CD4-positive, CD25-positive, alpha-beta regulatory T cell (primary cell): ENCODE measurements at places on chromosomes 4 and X.

GRCh38 chr4:106584337-106584989 is 215.9 kb upstream of the GIMD1 start:
- no peak overlapping the region for H3K27ac ChIP-seq
- no peaks in the 10 kb centered on the region for H3K27me3 ChIP-seq
- no peak overlapping the region for H3K4me3 ChIP-seq
- no peak for DNase-seq
- H3K4me1 ChIP-seq: no peaks in the 10 kb centered on the region
- no peaks in the 10 kb centered on the region for H3K36me3 ChIP-seq

- H3K27ac ChIP-seq: no peak overlapping the region
- H3K27me3 ChIP-seq: no peaks in the 10 kb centered on the region
- H3K36me3 ChIP-seq: no peaks in the 10 kb centered on the region
Observed at GRCh38 chrX:152428120-152428519, 23.0 kb downstream of the GABRA3 start.

- no peaks in the 10 kb centered on the region for H3K36me3 ChIP-seq
- H3K27me3 ChIP-seq: no peaks in the 10 kb centered on the region
- peak; percentile 44 for DNase-seq
- H3K4me3 ChIP-seq: peak overlapping the region; percentile 64
- peak overlapping the region; percentile 61 for H3K27ac ChIP-seq
- peaks cover 10% of the 10 kb centered on the region for H3K4me1 ChIP-seq
Observed at GRCh38 chrX:154002215-154002719, 17.4 kb downstream of the IRAK1 start.

DNA sequence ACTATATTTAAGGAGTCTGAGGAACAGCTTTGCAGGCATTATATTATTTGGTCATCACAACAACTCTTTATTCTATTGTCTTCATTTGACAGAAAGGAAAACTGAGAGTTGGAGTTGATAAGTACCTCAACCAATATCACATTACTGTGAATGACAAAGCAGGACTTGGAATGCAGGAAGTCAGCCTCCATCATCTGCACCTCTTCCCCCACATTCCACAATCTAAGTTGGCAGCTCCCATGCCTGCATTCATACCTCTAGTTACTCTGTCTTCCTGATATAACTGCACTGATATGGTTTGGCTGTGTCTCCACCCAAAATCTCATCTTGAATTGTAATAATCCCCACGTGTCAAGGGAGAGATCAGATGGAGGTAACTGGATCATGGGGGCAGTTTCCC is 356.7 kb downstream of the GALNTL6 start:
- no peak for DNase-seq
- H3K36me3 ChIP-seq: no peaks in the 10 kb centered on the region
- H3K27me3 ChIP-seq: no peaks in the 10 kb centered on the region
- no peak overlapping the region for H3K27ac ChIP-seq
- H3K4me3 ChIP-seq: no peak overlapping the region
- no peaks in the 10 kb centered on the region for H3K4me1 ChIP-seq

GRCh38 chrX:150849486-150849885 is 49.0 kb downstream of the CD99L2 start:
- H3K4me1 ChIP-seq: no peaks in the 10 kb centered on the region
- DNase-seq: no peak
- H3K36me3 ChIP-seq: peaks cover 3% of the 10 kb centered on the region
- H3K27ac ChIP-seq: no peak overlapping the region
- H3K27me3 ChIP-seq: no peaks in the 10 kb centered on the region

DNA sequence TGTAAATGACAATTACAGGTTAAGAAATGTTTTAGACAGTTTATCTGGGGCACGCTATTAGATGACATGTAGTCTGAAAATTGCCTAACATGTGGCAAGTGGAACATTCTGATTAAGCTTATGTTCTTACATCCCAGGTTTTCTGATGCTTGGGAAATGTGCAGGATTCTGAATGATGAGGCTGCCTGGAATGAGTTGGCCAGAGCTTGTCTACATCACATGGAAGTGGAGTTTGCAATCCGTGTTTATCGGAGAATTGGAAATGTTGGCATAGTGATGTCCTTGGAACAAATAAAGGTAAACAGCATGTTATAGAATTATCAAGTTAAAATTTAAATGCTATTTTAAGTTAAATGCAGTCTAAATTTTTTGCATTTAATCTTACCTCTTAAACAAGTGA is 49.3 kb downstream of the WDR19 start:
- no peak for DNase-seq
- no peaks in the 10 kb centered on the region for H3K36me3 ChIP-seq
- no peak overlapping the region for H3K4me3 ChIP-seq

DNA sequence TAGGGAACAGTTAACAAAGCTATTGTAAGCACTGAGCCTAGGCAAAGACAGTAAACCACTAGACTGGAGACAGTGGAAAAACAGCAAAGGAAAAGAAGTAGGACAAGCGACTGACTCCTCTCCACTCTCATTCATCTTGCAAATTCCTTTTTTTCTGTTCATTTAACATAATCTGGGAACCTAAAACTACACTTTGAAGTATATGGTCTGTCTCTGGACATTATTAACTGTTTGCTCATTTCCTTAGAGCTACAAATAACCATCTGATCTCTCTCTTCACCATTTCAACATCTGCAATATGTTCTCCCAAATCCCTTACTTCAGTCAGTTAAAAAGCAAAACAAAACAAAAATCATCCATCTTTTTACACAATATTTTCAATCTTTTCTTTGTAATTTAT is 642 bp downstream of the HMGN5 start:
- H3K27ac ChIP-seq: peak overlapping the region; percentile 81
- H3K4me1 ChIP-seq: peaks cover 12% of the 10 kb centered on the region
- no peaks in the 10 kb centered on the region for H3K36me3 ChIP-seq
- no peaks in the 10 kb centered on the region for H3K27me3 ChIP-seq
- no peak for DNase-seq

- peak overlapping the region; percentile 94 for H3K27ac ChIP-seq
- H3K27me3 ChIP-seq: no peaks in the 10 kb centered on the region
- DNase-seq: peak; percentile 26
- H3K4me3 ChIP-seq: peak overlapping the region; percentile 89
- peaks cover 32% of the 10 kb centered on the region for H3K36me3 ChIP-seq
Observed at GRCh38 chrX:54042609-54043021, 1.7 kb downstream of the PHF8 start.

DNA sequence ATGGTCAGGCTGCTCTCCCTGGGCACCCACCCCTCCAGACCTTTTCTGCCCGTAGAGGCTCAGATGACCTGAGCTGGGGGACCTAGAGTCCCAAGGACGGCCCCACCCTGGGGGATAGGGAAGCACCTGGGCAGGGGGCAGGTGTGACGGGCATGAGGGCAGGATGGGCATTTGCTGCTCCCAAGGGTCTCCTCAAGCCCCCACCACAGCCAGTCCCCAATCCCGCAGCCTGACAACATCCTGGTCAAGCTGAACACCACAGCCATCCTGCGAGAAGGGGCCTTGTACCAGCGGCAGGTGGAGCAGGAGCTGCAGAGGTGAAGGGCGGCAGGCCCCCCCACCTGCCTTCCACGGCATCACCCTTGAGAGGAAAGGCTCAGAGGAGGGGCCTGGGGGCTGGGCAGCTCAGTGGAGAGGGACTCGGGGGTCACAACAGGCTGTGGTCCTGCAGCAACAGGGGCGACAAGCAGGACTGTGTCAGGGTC is 17.8 kb upstream of the RNF4 start:
- H3K4me1 ChIP-seq: no peaks in the 10 kb centered on the region
- H3K36me3 ChIP-seq: no peaks in the 10 kb centered on the region
- DNase-seq: no peak
- no peak overlapping the region for H3K27ac ChIP-seq

- DNase-seq: peak; percentile 57
- peaks cover 5% of the 10 kb centered on the region for H3K4me1 ChIP-seq
- H3K4me3 ChIP-seq: peak overlapping the region; percentile 66
- H3K27me3 ChIP-seq: no peaks in the 10 kb centered on the region
- no peaks in the 10 kb centered on the region for H3K36me3 ChIP-seq
- H3K27ac ChIP-seq: no peak overlapping the region
Observed at GRCh38 chrX:106999002-106999975, 723 bp downstream of the MORC4 start.

DNA sequence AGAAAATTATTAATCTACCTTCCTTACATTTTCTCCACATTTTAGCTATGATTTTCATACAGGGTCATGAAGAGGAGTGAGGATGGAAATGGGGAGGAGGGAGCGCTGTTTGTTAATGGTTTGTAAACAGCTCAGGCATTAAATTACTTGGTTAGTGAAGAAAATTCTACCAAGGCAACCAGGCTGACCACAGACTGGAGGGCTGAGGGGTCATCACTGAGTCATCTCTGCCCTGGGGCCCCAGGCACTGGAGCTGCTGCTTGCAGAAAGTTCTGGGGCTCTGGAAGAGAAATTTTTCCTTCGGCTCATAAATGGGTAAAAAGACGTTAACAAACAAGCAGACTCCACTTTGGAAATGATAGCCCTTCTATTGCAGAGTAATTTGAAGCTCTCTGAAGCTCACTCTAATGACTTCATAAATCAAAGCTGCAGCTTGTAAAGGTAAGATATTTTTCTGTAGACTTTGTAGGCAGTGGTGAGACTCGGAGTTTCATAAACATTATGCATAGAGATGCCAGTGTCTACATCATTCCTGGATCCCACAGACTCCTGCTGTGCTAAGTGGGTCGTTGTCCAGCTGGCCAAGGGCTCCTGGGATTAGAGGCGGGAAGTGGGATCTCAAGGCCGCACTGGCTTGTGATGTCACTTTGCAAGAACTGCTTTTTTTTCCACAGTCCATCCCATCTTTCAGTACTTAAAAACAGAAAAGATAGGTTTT is 159.6 kb downstream of the PTTG2 start:
- no peak for DNase-seq
- peaks cover 42% of the 10 kb centered on the region for H3K36me3 ChIP-seq
- no peaks in the 10 kb centered on the region for H3K27me3 ChIP-seq
- H3K4me1 ChIP-seq: no peaks in the 10 kb centered on the region
- no peak overlapping the region for H3K27ac ChIP-seq

DNA sequence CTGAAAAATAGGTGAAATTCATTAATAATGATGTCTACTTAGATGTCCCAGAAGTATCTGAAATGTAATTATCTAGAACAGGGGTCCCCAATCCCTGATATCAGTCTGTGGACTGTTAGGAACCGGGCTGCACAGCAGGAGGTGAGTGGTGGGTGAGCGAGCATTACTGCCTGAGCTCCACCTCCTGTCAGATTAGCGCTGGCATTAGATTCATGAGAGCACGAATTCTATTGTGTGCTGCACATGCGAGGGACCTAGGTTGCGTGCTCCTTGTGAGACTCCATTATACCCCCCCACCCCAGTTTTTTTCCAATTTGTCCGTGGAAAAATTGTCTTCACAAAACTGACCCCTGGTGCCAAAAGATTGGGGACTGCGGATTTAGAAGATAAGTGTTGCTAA is 458.8 kb downstream of the CCSER1 start:
- H3K27me3 ChIP-seq: no peaks in the 10 kb centered on the region
- no peak overlapping the region for H3K4me3 ChIP-seq
- H3K27ac ChIP-seq: no peak overlapping the region
- H3K4me1 ChIP-seq: no peaks in the 10 kb centered on the region
- DNase-seq: no peak

DNA sequence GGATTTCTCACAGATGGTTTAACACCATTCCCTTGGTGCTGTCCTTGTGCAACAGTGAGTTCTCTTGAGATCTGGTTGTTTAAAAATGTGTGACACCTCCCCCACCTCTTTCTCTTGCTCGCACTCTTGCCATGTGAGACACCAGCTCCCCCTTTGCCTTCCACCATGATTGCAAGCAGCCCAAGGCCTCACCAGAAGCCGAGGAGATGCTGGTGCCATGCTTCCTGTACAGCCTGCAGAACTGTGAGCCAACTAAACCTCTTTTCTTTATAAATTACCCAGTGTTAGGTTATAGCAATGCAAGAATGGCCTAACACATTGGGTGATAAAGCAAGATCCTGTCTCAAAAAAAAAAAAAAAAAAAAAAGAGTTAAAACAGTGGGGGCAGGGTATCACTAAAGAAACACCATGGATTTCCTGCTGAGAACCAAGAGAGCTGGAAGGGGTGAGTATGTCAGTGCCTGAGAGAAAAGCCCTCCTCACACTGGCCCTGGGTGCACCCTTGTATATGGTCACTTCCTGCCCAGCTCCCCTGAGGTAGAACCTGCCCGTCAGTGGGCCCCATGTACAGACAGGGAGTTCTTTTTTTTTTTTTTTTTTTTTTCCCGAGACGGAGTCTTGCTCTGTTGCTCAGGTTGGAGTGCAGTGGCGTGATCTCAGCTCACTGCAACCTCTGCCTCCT is 46.4 kb downstream of the APOO start:
- H3K4me3 ChIP-seq: no peak overlapping the region
- no peak for DNase-seq
- no peaks in the 10 kb centered on the region for H3K27me3 ChIP-seq
- H3K36me3 ChIP-seq: peaks cover 4% of the 10 kb centered on the region

GRCh38 chr4:176741253-176741652 is 51.5 kb downstream of the VEGFC start:
- no peak overlapping the region for H3K27ac ChIP-seq
- H3K36me3 ChIP-seq: no peaks in the 10 kb centered on the region
- H3K27me3 ChIP-seq: no peaks in the 10 kb centered on the region
- no peaks in the 10 kb centered on the region for H3K4me1 ChIP-seq

DNA sequence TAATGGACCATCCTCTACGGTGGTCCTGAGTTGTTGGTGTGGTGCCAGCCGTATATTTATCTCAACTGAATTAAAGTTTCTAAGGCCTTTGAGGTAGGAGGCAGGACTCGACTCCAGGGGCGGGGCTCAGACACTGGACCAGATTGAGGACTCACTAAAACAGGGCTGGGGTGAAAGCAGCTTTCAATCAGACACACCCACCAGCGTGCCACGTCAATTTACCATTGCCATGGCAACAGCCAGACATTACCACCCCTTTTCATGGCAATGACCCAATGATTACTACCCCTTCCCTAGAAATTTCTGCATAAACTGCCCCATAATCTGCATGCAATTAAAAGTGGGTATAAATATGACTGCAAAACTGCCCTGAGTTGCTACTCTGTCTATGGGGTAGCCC is 6.7 kb upstream of the TLR1 start:
- H3K27me3 ChIP-seq: no peaks in the 10 kb centered on the region
- no peaks in the 10 kb centered on the region for H3K4me1 ChIP-seq

DNA sequence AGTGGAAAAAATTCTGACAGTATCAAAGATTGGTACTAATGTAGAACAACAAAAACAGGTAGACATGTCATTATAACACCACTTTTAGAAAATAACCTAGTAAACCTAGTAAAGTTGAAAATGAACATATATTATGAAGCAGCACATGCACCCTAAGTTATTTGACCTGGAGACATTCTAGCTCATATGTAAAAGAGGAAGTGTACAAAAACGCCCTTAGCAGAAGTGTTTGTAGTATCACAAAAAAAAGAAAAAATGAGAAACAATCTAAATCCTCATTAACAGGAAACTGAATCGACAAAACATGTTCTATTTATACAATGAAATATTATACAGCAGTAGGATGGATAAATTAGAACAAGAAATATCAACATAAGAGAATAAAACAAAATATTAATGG is 318.9 kb upstream of the PPP1R2C start:
- H3K27me3 ChIP-seq: no peaks in the 10 kb centered on the region
- peak; percentile 7 for DNase-seq
- no peak overlapping the region for H3K4me3 ChIP-seq
- H3K4me1 ChIP-seq: peaks cover 2% of the 10 kb centered on the region

DNA sequence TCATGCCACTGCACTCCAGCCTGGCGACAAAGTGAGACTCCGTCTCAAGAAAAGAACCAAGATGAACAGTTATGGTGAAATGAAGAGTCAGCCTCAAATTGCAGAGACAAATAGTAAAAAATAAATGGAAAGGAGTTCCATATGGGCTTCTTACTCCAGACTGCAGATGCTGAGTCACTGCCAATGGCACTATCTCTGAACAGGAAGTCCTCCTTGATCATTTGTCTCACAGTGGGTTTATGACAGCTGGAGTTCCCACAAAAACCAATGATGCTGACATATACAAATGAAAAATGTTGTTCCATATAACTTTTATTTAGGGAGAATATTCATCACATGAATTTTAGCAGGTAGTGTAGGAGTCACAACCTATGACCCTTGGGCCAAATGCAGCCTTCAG is 631.6 kb downstream of the PCDH18 start:
- no peaks in the 10 kb centered on the region for H3K27me3 ChIP-seq
- no peak for DNase-seq
- H3K4me1 ChIP-seq: no peaks in the 10 kb centered on the region
- no peaks in the 10 kb centered on the region for H3K36me3 ChIP-seq
